Activated gamma-delta T cell treated with anti-CD3 and anti-CD28 coated beads, Interleukin-2, amount 50 U/mL, for 16 hours (primary cell): ENCODE measurements at places on chromosomes 12 and 14.

DNA sequence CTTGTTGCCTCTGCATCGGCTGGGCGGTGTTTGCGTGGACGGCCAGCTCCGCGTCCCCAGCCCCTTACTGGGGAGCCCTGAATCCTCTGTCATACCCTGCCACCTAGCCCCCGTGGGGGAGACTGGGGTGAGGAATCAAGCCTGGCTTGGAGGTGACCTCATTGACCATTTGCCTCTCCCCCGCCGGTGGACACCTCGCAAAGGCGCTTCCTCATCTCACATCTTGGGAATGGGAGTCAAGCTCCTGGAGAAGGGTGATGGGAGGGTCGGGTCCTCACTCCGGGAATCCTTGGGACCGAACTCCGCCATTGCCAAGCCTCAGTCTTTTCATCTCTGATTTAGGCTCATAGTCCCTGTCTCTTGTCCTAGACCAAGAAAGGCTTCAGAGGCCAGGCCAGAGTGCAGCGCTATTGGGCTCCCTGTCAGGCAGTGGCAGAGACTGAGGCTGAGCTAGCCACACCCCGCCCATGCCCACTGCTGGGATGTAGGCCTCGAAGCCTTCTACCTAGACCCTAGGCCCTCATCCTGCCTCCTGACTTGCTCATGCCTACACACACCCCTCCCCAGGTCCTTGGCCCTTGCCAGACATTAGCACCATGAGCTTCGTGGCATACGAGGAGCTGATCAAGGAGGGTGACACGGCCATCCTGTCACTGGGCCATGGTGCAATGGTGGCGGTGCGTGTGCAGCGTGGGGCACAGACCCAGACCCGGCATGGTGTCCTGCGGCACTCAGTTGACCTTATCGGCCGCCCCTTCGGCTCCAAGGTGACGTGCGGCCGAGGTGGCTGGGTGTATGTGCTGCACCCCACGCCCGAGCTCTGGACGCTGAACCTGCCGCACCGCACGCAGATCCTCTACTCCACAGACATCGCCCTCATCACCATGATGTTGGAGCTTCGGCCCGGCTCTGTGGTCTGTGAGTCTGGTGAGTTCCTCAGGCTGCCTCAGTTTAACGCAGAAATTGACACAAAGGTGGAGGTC lies 678 bp downstream of the TRMT61A start:
- peak; percentile 13 for DNase-seq

DNA sequence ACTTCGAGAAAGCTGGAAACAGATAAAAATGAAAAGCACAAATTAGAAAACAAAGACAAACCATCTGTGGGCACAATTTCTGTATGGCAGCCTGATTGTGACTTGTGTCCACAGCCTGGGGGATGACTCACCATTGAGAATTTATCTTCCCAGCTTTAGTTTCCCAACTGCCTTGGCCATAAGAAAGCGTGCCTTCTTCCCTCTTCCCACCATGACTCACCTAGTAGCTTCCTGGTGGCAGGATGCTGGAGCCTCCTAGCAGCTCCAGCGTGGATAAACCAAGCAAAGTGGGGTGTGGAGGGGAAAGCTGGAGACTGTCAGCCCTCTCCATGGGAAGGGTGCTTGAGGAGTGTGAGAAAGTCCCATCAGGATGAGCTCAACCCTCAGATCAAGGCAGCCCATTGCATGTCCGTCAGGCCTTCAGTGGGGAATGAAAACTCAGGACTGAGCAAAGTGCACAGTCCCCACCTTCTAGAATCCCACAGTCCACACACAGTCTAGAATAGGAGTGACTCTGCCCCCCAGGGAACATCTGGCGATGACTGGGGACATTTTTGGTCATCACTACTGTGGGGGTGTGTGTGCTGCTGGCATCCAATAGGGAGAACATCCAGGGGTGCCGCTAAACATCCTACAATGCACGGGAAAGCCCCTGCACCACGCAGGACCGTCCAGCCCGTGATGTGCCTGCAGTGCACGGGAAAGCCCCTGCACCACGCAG lies 22.4 kb upstream of the SERPINA6 start:
- no peak for DNase-seq

- DNase-seq = no peak
These were observed 90.8 kb upstream of the PTPRQ start for GRCh38 chr12:80353254-80353653.

- DNase-seq = no peak
These were observed 3.6 kb downstream of the DIP2B start for GRCh38 chr12:50508414-50508813.

DNA sequence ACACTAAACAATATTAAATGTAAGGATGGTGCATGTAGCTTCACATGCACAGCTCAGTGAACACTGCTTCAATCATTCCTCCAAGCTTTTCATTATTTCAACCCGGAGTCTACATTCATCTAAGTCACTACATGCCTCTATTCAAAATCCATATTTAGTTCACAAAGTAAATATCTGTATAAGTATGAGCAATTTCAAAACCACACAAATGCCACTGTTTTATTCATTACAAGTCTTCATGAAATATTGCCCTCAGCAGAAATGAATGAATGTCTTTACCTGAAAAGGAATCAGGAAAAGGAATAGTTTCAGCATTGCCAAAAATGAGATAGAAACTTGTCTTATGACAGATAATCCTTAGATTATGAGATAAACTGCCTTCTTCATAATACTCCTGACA lies 149.4 kb downstream of the SLC38A4 start:
- DNase-seq = no peak

- no peak for DNase-seq
These were observed 10.2 kb downstream of the SLC48A1 start for GRCh38 chr12:47783024-47783755.

- no peak for DNase-seq
These were observed 42.4 kb upstream of the EGLN3 start for GRCh38 chr14:33993246-33993645.

GRCh38 chr12:116978791-116979508 lies 68.2 kb downstream of the FBXW8 start:
- no peak for DNase-seq

DNA sequence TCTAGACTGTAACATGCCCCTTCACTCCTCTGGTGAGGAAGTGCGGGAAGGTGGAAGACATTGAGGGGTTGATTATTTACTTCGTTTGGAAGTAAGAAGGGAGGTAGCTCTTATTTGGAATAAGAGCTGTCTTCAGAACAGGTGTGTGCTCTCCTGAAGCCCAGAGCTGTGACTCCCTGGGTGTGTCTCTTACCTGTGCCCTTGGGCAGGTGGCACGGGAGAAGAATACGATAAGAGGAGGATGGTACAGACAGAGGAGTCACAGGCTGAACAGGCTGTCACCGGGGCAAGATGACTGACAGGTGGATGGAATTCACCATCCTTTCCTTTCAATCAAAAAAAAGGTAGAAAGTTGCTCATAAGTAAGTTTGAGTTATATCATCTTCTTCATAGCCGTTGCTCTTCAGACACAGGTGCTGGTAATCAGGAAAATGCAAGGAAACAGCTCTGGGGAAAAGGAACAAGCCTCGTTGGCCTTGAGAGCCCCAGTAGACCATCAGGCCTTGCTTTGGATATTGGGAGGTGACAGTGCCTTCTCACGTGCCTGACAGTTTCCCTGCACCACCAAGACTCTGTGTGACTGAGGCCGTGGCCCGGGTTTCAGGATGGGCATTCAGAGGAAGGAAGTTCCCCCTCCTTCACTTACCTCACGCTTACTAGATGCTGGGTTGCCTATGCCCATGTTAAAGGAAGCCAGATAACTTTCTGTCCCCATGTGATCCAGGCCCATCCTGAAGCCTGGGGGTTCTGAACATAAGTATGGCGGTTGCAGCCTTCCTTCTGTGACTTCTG lies 120.4 kb downstream of the ETV6 start:
- DNase-seq = no peak

DNA sequence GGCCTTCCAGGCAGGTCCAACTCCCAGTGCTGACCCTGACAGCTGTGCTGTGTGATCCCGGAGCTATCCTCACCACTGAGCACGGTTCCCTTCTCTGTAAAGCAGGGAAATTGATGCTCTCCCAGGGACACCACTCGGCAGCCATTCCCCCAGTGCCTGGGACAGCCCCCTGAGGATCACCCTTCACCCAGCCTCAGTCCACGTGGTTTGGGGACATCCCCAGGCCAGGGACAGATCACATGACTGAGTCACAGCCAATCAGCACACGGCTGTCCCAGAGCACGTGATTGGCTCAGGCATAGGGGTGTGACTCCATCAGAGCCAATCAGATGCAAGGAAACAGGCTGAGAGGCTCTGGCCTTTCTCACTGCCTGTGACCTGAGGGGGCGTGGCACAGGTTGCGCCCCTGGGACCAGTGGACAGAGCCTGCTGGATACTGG lies 68.8 kb upstream of the SFSWAP start:
- DNase-seq = no peak

DNA sequence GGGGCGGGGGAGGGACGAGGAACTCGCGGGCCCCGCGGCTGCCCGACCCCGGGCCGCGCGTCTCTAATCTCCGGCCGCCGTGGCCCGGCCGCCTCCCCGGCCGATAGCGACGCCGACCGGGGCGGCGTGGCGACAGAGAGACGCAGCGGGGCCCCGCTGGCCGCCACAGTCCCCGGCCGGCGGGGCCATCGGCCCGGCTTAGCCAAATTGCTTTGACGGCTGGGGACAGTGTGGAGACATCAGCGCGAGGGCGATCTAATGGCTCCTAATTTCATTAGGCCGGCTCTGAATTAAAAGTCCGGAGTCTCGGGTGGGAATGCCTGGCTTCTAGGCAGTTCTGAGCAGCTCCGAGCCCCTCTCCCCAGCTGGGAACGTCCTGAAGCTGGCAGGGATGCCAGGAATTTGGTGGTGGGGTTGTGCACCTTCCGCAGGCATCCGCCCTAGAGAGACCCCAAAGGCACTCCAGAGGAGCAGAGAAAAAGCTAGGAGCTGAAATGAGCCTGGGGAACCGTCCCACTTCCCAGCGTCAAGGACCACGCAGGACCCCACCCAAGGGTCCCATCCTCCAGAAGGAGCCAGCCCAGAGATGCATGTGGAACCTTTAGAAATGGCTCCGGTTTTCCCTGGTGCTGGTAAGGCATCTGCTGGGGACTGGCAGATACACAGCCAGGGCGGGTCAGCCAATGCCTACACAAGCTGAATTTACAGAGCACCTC lies 9.6 kb downstream of the TBX5 start:
- DNase-seq = no peak

GRCh38 chr12:24889411-24889810 lies 59.5 kb downstream of the BCAT1 start:
- DNase-seq = no peak

DNA sequence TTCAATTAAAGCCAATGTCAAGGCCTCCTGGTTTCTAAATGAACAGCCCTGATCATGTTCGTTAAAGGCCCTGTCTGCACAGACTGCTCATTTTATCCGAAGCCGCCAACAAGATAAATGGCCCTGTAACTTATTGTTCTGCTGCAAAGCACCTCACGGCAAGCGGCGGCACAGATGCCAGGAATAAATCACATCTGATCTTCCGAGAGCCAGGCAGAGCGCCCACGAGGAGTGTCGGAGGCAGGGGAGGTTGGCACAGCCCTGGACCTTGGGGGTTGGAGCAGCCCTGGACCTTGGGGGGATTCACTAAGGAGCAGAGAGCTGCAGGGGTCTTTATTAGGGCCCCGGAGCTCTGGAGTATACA lies 110.5 kb downstream of the SCARB1 start:
- DNase-seq = no peak

DNA sequence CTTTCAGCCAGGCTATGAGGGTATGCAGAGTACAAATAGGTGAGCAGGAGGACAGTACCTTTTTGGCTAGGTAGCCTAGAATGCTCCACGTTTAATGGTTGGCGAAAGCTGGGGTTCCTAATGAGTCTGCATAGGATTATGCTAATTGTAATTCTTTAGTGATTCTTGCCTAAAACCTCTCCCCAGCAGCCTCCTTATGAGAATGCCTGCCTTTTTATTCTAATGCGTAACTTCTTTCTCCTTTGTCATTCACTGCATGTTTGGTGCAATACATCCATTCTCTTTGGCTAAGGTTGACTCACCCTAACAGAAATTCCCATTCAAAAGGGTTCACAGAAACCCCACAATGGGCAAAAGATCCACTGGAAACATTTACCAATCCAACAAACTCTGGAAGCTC lies 752.2 kb downstream of the FSCB start:
- DNase-seq = no peak

- DNase-seq = peak; percentile 29
These were observed 73.8 kb downstream of the SUSD6 start for GRCh38 chr14:69685218-69685616.

- no peak for DNase-seq
These were observed 74.4 kb upstream of the GALNT9 start for GRCh38 chr12:132403636-132404434.

- no peak for DNase-seq
These were observed 182.9 kb upstream of the GRIN2B start for GRCh38 chr12:14164266-14164665.

GRCh38 chr12:99137124-99137855 lies 492.2 kb downstream of the APAF1 start:
- DNase-seq = no peak

DNA sequence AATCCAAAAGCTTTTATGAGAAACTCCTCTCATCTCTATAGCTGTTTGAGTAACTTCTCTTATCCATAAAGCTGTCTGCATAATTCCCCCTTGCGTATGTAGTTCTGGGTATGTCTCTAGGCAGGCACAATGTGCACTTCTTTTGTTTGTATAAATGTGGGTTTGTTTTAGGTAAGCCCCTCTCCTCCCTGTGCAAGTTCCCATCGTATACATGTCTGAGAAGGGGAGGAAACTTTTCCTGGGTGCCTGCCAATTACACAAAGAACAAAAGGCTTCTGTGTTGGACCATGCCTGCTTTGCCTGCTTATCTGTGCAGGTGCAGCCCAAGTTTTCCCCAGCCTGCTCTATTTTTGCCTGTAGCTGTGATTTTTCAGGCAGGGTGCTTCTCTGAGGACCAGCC lies 96.7 kb downstream of the CCER1 start:
- DNase-seq = no peak

- DNase-seq = no peak
These were observed 246.7 kb upstream of the G2E3 start for GRCh38 chr14:30312214-30312613.

DNA sequence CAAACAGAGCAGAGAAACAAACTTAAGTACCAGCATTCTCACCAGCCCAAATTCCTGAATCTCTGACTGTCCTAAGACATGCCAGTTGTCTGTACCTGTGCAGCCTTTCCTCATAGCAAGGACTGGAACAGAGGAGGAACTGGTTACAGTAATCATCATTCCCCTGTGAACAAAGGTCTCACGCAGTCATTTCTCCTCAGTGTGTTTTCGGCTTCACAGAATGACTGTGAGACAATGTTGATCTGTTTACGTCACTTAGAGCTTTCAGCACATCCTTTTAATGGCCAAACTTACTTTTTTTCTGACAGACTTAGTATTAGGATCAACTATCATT lies 169.0 kb downstream of the FBXL14 start:
- no peak for DNase-seq

- no peak for DNase-seq
These were observed 158.0 kb upstream of the ALG10B start for GRCh38 chr12:38158428-38159091.
